Amniotic stem cell (primary cell): ENCODE measurements at places on chromosomes 1 and 21.

GRCh38 chr1:38696371-38696770 lies 163.2 kb downstream of the RRAGC start:
- no peak for DNase-seq

- DNase-seq, result no peak
Measured at GRCh38 chr1:243939167-243939848, 89.3 kb upstream of the AKT3 start.

DNA sequence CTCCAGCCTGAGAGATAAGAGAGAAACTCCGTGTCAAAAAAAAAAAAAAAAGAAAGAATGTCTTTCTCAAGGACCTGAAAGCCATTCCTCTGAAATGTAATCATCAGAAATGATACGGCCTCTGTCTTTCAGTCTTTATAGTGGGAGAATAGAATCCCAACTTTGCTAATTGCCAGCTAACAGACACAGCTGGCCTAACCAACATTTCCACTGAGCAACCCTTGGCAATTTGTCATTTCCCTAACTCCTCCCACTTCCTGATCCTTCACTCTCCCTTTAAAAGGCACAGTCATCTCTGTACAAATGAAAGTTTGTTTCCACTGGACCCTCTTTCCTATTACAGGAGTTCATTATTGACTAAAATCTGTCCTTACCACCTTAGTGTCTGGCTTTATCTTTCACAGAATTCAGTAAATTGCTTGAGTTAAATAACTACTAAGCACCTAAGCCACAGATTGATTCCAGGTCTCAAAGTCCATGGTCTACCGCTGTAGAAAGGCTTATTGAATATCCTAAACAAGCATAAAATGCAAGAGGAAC lies 4.3 kb upstream of the CBR1 start:
- DNase-seq, result peak; percentile 6

DNA sequence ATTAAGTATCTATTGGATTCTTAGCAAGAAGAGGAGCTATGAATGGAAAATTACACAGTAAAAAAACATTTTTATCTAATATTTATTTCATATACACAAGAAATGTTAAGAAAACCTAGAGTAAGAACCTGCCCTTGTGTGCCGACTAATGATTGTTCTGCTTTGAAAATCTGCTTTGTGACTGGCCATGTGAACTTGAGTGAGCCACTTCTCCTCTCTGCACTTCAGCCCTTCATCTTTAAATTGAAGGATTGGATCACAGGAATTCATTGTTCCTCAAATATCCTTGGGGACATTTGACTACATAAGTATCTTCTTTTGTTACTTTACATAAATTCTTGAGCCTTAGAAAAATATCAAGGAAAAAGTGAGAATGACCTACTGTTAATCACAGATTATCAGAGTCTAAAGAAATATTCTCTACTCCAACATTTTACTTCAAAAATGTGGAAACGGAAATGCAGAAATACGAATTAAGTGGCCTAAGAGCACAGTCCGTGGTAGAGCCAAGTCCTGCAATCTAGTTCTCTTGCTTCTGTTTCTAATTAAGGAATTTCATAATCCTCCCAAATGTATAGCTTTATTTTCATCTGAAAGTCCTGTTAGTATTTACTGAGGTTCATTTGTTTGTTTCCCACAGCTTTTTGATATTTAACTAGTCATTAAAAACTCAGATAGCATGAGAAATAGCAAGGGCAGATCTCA lies 46.3 kb upstream of the SAMSN1 start:
- no peak for DNase-seq

DNA sequence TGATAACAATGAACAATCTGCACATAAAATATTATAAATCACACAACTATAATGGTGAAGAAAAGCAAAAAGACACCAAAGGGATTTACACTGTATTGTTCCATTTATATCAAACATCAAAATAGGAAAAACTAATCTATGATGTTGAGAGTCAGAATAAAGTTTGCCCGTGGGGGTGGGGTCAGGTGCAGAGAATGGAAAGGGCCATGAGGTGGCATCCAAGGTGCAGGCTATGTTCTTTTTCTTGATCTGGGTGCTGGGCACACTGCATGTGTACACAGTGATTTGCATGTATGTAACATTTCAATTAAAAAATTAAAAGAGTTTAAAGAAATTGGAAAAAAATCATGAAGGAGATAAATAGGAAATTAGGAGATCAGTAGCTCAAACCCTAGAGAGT lies 127.3 kb downstream of the DSCAM start:
- DNase-seq, result no peak
